ENCODE measurements at places on chromosomes 6 and 20.

GRCh38 chr6:159174263-159174969, 5.2 kb downstream of the FNDC1 start:
- peak; percentile 30 for DNase-seq

- DNase-seq: no peak
Observed at GRCh38 chr20:11891776-11892545, 25.7 kb upstream of the BTBD3 start.

- no peak for DNase-seq
Observed at GRCh38 chr20:31667315-31668285, 29.9 kb downstream of the COX4I2 start.

DNA sequence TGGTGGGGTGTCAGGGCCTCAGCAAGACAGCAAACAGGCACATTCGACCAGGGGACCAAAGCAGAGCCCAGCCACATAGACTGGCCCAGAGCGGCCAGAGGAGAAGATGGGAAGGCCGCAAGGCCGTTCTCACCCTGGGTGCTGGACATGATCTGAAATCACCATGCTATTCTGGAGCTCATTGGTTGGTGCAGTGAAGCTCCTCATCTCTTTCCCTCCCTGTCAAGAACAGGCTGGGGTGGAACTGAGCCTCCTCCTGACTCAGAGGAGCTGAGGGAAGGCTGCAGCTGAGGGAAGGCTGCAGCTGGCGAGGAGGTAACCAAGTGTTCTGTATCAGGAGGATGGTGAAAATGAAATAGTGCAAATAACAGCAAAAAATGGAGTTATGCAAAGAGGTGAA, 80.0 kb downstream of the AKAP7 start:
- no peak for DNase-seq

- DNase-seq: no peak
Observed at GRCh38 chr6:57294862-57295445, 22.5 kb upstream of the PRIM2 start.

DNA sequence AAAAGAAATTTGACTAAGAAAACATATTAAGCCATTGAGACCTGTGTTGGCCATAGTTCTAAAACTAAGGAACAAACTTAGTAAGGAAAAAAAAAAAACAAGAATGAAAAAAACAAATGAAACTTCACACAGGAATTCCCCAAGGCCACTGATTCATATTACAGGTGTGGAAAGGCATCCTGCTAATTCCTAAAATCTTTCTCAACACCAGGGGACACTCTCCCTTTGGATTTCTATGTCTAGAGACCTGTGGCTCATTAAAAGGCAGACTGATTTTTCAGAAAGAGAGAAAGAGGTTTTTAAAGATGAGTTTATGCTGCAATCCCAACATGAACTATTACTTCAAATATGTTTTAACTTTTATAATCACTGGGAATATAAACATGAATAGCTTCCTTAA, at the start of gene OR12D1:
Gene OR12D1, plus strand, starts transcription at position 341 of the 400 bp plus-strand sequence.
- no peak for DNase-seq

GRCh38 chr6:88702956-88703556, 260.4 kb downstream of the RNGTT start:
- no peak for DNase-seq

DNA sequence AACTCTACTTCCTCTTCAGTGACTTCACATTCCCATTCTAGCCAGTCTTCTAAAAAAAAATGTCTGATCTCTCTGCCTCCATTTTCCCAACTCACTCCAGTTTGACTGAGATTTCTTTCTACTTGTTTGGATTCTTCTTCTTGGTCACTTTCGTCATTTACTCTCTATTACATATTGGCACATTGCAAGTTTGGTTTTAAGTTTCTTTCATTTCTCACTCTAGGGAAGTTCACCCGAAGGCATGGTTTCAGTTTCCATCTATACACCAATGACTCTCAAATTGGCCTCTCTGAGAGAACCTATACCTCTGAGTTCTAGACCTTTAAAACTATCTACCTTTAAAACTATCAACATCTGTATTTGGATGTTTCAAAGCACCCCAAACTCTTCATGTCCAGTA, 51.3 kb downstream of the CD109 start:
- DNase-seq: no peak

DNA sequence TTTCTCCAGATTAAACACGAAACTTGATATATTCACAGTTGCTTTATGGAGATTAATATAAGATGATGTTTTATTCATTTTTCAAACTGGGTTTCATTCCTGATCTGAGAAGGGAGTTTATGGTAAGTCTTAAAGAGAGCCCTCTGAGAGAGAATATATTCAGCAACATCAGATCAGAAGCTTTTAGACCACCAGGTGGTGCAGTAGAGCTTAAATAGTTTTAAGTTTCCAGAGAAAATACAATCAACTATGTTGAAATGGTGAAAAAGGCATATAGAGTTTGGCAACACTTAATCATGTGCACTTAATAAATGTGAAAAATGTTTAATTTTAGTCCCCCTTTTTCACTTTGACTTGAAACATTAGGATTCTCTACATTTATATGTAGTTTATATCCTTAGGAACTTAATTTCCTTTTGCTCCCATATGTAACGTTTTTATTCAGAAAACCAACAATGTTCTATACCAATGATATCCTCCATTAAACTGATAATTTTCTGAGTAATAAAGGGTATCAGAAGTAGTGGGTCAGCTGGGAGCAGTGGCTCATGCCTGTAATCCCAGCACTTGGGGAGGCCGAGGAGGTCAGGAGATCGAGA, 86.4 kb upstream of the CLDN20 start:
- DNase-seq: no peak

- no peak for DNase-seq
Observed at GRCh38 chr6:137426007-137426689, 68.0 kb downstream of the OLIG3 start.

- no peak for DNase-seq
Observed at GRCh38 chr20:48626938-48627736, 200.7 kb downstream of the PREX1 start.

GRCh38 chr20:4160761-4161305, 145.5 kb upstream of the RNF24 start:
- DNase-seq: no peak

GRCh38 chr6:39313526-39314272, 520 bp downstream of the KCNK17 start:
- no peak for DNase-seq
